GM19239 (cell line): ENCODE measurements at places on chromosomes 6 and 20.

DNA sequence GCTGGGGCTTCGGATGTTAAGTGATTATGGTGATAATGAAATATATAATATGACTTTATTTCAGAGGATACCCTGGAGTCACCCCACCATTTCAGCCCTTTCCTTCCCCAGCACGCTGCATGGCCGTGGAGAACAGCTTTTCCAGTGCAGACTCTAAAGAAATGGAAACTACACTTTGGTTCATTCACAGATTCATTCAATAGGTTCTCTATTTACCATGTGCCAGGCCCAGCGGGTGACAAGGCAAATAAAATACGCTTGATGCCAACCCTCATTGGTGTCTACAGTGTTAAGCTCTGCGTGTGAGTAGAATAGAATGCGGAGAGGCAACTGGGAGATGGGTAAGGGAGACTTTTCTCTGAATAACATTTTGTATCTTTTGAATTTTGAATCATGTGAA lies 89.7 kb downstream of the TCP11 start:
- no peak for DNase-seq

- DNase-seq = no peak
Measured at GRCh38 chr6:145887969-145888368, 73.4 kb upstream of the FBXO30 start.

- DNase-seq = peak; percentile 15
Measured at GRCh38 chr6:36028088-36028876, 674 bp downstream of the MAPK14 start.

DNA sequence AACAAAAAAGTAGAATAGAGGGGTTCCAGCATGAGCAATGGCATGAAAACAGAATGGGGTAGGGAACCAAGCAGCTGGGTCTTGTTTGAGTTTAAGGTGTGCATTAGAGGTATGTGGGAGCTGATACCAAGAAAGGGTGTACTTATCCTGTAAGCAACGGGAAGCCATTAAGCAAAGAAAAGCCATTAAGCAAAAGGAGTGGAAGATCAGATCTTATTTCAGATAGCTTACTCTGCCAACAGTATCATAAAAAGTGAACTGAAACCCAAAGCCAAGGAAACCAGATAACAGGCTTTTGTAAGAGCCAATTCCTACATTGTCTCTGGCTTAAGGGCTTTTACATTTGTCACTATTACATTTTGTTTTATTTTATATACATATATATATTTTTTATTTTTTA lies 21.3 kb upstream of the BEND6 start:
- no peak for DNase-seq

DNA sequence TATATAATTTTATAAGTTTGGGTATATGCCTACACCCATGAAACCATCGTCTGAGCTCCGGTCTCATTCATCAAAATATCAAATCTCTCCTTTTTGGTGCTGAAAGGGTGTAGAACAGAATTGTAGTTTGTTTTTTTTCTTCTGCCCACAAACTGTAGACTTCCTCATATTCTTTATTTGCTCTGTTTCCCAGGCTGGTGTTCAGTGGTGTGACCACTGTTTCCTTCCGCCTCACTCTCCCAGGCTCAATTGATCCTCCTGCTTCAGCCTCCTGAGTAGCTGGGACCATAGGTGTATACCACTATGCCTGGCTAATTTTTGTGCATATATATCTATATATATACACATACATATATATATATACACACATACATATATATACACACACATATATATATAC lies 139.6 kb upstream of the HCRTR2 start:
- no peak for DNase-seq

GRCh38 chr6:149235130-149235561 lies 82.4 kb upstream of the TAB2 start:
- DNase-seq = peak; percentile 39

DNA sequence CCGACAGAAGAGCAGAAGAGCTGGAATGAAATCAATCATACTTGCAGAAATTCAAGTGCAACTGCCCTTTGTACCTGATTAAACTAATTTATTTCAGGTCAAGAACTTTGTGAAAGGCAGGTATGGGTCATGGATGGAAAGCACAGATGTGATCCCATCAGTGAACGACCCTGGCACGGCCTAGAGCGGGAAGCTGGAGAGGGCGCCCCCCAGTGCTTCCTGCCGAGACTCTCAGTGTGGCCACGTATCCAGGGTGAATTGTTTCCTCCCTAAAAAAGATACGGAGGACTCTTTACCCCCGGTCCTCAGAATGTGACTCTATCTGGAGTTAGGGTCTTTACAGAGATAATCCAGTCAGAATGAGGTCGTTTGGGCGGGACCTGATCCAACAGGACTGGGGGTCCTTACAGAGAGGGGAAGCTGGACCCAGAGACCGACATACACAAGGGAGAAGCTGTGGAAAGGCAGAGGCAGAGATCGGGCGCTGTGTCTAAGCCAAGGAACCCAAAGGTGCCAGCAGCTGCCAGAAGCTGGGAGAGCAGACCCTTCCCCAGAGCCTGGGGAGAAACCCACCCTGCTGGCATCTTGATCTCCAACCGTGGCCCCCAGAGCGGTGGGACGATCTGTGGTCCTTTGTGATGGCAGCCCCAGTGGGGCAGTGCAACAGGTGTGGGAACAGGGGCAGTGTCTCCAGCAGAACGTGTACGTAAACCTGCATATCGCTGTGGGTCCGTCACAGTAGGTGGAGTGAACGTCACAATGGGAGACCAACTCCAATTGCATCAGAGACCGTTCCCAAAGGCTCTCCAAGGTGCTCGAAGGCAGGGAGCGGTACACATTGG lies 91.9 kb downstream of the TAF4 start:
- DNase-seq = no peak

GRCh38 chr20:13312300-13312699 lies 91.2 kb downstream of the ISM1 start:
- no peak for DNase-seq

DNA sequence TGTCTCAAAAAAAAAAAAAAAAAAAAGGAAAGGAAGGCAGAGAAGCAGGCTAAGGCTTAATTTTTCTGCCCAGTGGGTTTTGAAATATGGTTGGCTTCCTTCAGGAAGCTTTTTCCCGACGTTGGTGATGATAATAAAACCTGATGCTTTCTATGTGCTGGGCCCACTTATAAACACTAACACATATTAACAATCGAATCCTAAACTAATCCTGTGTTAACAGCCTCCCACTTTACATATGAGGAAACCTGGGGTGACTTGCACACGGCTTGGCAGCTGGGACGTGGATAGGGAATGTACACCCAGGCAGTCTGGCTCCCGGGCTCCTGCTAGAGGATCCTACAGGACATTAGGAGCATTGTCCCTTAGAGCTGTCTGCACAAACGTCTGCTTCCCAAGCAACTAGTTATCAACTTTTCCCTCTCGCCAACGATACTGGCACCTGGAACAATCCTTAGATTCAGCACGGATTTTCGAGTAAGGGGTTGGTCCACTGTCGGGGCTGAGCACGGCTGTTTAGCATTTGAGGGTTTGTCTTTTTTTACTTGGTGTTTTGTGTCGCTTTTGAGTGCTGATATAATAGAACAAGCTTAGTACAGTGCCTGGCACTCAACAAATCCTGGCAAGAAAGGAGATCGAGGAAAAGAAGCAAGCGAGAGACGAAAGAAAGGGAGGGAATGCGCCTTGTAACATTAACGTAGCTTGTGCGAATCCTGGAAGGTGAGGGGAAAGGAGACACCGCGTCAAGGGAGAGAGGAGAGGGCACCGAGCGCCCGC lies 622 bp upstream of the KIZ start:
- no peak for DNase-seq

- DNase-seq = no peak
Measured at GRCh38 chr20:8967641-8968245, 101.1 kb upstream of the PLCB4 start.

- no peak for DNase-seq
Measured at GRCh38 chr20:63484236-63484635, 11.8 kb upstream of the KCNQ2 start.

GRCh38 chr6:3696525-3697088 lies 54.9 kb downstream of the PXDC1 start:
- no peak for DNase-seq

DNA sequence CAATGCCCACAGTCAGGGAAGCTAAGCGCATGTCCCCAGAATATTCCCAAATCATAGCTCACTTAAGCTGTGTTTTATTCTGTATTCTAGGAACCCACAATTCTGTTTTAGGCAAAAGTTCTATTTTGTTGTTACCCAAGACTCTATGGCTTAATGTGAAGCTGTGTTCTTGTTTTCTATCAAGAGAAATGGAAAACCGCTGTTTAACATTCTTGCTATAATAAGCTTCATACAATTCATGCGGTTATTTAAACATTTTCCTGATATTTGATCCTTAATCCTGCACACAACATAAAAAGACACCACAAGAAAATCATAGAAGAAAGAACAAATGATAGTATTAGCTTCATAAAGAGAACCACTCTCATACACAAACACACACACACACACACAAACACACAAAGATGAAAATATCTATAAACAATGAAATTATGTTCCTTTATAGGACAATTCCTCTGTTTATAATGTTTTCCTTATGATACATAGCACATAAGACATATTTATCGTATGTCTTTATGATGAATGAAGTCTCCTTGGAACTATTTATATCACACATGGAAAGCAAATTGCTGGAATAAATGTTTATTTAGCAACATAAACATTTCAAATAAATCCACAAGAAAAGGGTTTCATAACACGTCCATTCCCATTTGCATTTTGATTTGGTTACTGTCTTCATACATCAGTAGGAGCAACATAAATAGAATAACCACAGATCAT lies 16.4 kb upstream of the COL21A1 start:
- no peak for DNase-seq

DNA sequence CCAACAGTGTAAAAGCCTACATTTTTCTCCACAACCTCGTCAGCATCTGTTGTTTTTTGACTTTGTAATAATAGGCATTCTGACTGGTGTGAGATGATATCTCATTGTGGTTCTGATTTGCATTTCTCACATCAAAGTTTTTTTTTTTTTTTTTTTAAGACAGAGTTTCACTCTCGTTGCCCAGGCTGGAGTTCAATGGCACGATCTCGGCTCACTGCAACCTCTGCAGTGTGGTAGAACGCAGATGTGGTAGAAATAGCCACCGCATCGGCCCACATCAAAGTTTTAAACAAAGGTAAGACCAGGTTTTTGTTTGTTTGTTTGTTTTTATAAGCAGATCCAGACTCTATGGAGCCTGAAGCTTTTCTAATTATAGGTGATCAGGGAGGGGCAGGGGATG lies 12.7 kb upstream of the PPP1R3G start:
- DNase-seq = no peak

GRCh38 chr20:24987244-24987643 lies 5.3 kb downstream of the APMAP start:
- DNase-seq = no peak

GRCh38 chr6:83097204-83097603 lies 29.7 kb downstream of the DOP1A start:
- DNase-seq = no peak

DNA sequence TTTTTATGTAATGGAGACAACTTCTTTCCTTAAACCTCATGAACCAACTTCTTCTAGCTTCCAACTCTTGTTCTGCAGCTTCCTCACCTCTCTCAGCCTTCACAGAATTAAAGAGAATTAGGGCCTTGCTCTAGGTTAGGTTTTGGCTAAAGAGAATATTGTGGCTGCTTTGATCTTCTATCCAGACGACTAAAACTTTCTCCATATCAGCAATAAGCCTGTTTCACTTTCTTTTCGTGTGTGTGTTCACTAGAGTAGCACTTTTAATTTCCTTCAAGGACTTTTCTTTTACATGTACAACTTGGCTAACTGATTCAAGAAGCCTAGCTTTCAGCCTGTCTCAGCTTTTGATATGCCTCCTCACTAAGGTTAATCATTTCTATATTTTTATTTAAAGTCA lies 596.1 kb upstream of the NRSN1 start:
- DNase-seq = no peak

DNA sequence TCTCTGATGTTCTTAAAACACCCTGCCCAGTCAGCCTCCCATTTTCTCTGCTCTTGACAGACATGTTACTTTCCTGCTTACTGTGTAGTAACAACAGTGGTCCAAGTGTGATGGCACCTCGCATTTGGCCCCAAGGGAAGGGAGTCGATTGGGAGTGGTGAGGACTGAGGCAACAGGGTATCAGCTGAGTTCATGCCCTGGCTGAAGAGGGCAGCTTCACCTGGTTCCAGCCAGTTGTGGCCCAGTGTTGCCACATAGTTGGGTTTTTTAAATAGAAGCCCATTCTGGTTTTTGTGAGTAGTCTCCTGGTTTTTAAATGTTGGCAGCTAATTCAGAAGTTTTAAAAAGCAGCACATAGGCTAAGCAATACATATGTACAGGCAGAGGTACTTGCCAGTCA lies 37.2 kb downstream of the ARFGEF2 start:
- no peak for DNase-seq

- no peak for DNase-seq
Measured at GRCh38 chr6:75275067-75275466, 9.5 kb downstream of the TMEM30A start.

DNA sequence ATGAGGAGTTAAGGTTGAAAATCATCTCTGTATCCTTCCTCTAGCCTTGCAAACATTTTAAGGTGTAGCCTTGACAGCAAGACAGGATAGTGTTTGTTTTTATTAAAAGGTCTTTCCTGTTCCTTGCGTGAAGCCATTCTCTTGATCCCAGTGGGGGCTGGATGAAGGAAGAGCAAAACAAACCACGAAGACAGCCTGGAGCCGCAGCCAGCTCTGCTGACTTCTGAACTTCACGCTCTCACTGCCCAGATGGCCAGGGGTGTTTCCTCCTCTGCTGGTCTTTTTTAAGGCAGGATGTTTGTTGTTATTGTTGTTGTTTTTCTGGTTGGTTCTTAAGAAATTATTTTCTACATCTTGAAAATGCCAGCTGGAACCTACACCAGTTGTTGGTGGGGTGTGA lies 156.4 kb downstream of the MTHFD1L start:
- DNase-seq = no peak

GRCh38 chr6:2803731-2804429 lies 37.8 kb downstream of the SERPINB1 start:
- DNase-seq = no peak

GRCh38 chr20:32507998-32508774 lies 76.9 kb downstream of the NOL4L start:
- no peak for DNase-seq

GRCh38 chr6:45712786-45713185 lies 302.9 kb downstream of the CLIC5 start:
- no peak for DNase-seq

DNA sequence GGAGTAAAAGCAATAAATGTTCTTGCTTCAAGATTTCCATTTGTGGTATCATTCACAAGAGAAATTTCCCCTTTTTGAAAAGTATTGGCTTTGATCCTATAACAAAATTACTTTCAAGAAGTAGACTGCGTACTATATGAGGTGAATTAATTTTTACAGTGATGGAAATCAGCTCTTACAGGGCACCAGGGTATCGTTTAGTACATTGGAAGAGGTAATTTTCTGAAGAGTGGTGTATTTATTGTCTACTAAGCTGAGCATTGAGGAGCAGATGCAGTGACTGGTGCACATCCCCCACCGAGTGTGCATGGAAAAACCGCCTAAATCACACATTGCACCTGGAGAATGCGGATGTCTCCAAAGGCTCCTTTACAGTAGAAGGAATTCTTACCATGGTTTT lies 209.5 kb downstream of the SAMD5 start:
- DNase-seq = no peak
